HS-5 (cell line): ENCODE measurements at places on chromosomes 11 and 22.
A peak's percentile ranks its signal among the peaks of the same experiment; 100 is the strongest.

DNA sequence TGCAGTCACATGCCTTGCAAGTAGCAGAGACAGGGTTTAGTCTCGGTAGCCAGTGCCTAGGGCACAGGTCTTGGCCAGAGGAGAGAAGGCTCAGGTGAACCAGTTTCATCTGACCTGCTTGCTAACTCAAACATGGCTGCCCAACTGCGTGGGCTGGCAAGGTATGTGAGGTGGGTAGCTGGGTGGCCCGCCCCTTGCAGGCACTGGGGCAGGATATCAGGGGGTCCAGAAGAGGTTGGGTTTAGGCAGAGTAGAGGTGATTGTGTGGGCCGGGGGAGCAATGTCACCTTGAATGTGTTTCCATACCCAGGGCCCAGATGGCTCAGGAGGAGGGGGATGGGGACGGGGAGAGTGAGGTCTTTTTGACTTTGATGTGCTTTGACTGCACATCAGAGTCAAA lies 37.7 kb downstream of the ST3GAL4 start:
- DNase-seq: no peak

- DNase-seq: no peak
Measured at GRCh38 chr11:46865340-46865739, 19.3 kb upstream of the CKAP5 start.

DNA sequence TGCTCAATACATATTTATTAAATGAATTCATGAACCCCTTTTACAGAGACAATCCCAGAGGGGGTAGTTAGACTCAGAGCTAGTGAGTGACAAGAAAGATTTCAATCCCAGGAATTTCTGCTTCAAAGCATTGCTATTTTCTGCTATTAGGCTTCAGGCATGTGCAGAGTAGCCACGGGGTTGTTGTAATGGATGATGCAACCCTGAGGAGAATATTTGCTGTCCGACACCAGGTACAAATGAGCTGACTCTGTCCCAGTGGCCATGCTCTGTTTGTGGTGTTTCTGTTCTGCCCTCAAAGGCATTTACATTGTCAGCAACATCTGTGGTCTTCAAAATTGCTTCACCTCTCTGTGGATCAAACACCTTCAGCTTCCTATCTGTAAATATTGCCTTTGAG lies 102.6 kb downstream of the CSNK2A3 start:
- no peak for DNase-seq

- peak; percentile 44 for DNase-seq
Measured at GRCh38 chr11:90476442-90477007, 253.7 kb upstream of the CHORDC1 start.

GRCh38 chr11:12862696-12863469 lies 146.2 kb upstream of the RASSF10 start:
- DNase-seq: no peak

DNA sequence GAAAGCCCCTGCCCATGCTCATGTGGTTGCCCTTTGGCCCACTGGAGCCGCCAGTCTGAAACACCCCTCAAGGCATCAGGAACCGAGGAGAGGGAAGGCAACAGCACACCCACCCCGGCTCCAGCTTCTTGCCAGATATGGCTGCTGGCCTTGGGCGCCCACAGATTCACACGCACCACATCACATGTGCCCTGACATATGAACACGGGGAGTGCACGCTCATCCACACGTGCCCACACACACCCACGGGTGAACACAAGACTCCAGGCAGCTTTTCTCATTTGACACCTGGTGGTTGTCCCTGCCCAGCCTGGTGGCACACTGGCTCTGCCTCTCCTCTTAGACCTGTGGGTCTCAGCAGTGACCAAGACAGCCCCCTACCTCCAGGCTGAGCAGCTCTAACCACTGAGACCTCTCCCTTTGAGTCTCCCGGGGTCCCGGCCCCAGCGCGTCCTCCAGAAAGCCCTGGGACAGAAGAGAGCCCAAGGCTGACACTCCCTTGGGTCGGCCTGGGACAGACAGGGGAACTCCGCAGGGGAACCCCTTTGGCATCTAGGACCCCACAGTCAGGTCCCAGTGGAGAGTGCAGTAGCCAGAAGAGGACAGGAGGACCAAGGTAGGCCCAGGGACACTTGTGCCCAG lies 2.7 kb upstream of the MAPK12 start:
- no peak for DNase-seq

- no peak for DNase-seq
Measured at GRCh38 chr11:78201096-78201818, 12.5 kb downstream of the USP35 start.

DNA sequence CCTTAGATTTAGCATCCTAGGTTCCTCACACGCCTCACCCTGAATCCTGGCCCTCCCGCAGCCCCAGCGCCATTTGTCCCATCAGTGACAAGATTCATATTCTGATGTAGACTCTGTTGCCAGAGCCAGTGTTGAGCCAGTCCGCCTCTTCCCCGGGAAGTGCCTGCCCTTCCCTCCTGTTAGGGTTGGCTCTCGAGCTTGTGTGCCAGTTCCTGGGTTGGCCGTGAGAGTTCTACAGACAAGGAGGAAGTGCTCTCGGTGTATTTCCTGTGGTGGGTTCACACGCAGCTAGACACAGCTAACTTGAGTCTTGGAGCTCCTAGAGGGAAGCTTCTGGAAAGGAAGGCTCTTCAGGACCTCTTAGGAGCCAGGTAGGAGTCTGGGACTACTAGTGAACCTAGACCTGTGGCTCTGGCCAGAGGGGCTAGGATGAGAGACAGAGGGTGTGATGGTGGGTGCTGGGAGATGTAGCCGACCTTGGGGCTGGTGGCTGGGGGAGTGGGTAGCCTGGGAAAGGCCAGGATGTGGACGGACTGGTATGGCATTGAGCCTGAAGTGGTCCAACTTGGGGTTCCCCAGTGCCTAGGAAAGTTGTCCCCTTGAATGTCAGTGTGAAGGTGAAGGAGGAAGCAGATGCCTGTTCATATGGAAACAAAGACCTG lies at the start of gene IL18BP:
Gene IL18BP, plus strand, starts transcription at position 261 of the 662 bp plus-strand sequence. CDS start 1,076 bp downstream, outside the sequence.
- no peak for DNase-seq

- DNase-seq: no peak
Measured at GRCh38 chr11:35190804-35191348, 51.9 kb downstream of the CD44 start.

DNA sequence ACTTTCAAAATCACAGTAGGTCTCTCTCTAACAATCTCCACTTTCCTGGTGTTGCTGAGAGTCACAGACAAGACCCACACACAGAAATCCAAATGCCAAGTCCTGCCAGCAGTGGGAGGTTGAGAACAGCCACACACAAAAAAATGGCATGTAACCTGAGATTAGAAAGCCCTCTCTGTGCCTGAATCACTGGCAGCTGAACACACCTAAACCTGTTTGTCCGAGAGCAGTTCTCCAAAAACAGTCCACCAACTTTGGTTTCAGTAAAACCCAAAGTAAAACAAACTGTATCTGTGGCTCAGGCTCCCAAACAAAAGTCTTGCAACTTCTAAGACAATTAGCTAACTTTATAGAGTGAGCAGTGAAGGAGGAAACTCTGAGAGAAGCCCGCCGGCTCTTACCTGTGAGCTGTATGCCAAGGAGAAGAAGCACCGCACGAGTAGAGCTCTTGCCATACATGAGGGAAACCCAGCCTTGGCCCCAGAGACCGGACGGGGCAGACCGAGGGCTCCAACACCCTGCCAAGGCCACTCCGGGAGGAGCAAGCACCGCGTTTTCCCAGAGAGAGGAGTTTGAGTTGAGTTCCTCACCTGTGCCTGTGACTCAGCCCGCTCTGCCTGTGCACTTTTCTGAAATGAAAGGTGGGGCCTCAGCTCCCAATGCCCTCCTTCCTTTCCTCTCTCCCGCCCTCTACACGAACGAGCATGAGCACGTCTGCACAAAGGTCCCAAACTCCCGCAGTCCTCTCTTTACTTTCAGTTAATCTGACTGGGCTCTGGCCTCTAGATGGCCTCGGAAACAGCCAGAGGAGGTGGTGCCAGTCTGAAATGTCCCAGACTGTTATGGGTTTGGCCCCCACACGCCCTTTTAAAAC lies at the start of gene MPZL2:
Gene MPZL2, minus strand, starts transcription at position 603 of the 874 bp plus-strand sequence. Its CDS starts 144 bp downstream, at position 459.
- DNase-seq: no peak

DNA sequence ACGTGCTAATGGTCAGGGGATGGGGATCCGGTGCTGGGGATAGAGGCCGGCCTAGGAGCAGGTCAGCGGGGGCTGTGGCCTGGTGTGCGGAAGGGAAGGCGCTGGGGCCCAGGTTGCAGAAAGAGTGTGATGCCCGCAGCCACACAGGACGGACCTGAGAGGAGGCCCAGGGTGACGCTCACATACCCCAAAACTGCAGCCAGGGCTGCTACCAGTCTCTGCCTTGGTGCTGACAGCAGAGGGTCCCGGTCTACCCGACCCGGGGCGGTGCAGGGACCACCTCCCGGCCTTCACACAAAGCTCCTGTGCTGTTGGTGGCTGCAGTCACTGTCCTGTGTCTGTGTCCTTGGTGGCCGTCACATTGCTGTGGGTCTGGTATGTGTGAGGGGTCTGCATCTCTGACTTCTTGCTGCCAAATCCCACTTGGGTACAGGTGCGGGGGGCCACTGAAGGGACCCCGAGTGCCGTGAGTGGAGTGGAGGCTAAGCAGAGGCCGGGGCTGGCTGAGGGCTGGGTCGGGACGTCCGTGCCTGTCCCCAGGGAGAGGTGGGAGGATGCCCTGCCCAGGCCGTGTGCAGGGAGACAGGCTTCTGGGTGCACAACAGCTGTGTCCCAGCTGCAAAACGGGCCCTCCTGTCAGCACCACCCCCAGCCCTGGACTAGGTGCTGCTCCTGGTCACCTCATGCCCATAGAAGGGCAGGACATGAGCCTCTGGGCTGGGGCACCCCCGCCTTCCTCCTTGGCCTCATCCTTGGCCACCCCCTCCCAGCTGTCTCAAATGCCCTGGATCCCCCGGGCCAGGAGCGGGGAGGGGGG lies 1.5 kb downstream of the LSP1 start:
- DNase-seq: no peak

- no peak for DNase-seq
Measured at GRCh38 chr11:133803026-133803425, 42.3 kb downstream of the SPATA19 start.

DNA sequence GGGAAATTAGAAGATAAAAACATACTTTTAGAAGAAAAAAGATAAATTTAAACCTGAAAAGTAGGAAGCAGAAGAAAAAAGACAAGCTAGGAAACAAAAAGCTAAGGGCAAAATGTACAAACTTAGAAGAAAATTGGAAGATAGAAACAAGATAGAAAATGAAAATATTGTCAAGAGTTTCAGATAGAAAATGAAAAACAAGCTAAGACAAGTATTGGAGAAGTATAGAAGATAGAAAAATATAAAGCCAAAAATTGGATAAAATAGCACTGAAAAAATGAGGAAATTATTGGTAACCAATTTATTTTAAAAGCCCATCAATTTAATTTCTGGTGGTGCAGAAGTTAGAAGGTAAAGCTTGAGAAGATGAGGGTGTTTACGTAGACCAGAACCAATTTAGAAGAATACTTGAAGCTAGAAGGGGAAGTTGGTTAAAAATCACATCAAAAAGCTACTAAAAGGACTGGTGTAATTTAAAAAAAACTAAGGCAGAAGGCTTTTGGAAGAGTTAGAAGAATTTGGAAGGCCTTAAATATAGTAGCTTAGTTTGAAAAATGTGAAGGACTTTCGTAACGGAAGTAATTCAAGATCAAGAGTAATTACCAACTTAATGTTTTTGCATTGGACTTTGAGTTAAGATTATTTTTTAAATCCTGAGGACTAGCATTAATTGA lies 1.0 kb downstream of the MALAT1 start:
- DNase-seq: no peak
